ENCODE measurements at places on chromosomes 2 and 18.

- DNase-seq, result no peak
These were observed 446.1 kb downstream of the ARHGAP15 start for GRCh38 chr2:143575340-143575739.

- no peak for DNase-seq
These were observed 44.4 kb downstream of the PTPN2 start for GRCh38 chr18:12839526-12840196.

DNA sequence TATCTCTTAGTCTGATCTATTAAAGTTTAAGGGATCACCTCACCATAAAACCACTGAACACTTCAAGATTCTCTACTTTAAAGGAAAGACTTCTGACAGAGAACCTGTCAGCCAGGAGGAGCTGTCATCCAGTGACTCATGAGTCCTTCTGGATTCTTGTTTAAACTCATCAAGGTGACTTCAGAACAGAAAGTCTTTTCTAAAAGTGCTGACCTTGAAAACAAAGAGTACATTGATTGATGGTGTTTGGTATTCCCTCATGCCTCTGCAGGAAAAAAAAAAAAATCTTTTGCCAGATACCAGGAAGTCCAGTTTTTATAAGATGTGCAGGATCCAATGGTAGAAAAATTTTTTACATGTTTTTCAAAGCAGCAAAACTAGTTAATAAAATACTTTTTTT, 12.3 kb downstream of the DSG2 start:
- DNase-seq, result no peak

- DNase-seq, result no peak
These were observed 125.8 kb downstream of the NETO1 start for GRCh38 chr18:72742002-72742401.

GRCh38 chr2:56315376-56315775, 131.6 kb downstream of the CCDC85A start:
- DNase-seq, result no peak

- DNase-seq, result no peak
These were observed 91.2 kb downstream of the NCKAP5 start for GRCh38 chr2:133476931-133477615.

DNA sequence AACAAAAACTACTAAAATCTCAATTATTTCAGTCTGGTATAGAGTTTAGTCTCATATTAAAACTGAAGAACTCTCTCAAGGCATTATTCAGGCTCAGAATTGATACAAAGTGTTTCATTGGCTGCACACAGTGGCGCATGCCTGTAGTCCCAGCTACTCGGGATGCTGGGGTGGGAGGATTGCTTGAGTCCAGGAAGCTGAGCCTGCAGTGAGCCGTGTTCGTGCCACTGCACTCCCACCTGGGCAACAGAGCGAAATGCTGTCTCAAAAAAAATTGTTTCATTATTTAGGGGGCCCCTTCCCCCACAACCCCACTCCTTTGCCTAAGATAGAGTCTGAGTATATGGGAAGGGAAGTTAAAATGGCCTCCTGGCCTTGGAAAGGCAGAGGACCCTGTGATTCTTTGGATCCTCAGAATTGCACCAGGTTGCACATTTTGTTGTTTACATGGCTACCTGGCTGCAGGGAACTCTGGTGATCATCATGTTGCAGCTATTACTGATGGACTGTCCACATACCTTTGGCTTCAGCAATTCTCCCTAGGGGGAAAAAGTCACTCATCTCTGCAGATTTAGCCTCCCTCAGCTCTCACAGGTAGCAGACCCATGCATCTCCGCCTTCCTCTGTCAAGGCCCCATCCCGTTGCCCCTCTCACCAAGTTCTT, 19.2 kb upstream of the CYRIA start:
- no peak for DNase-seq

- no peak for DNase-seq
These were observed 60.3 kb upstream of the NFE2L2 start for GRCh38 chr2:177324797-177325196.

GRCh38 chr2:143476336-143477087, 347.3 kb downstream of the ARHGAP15 start:
- no peak for DNase-seq

DNA sequence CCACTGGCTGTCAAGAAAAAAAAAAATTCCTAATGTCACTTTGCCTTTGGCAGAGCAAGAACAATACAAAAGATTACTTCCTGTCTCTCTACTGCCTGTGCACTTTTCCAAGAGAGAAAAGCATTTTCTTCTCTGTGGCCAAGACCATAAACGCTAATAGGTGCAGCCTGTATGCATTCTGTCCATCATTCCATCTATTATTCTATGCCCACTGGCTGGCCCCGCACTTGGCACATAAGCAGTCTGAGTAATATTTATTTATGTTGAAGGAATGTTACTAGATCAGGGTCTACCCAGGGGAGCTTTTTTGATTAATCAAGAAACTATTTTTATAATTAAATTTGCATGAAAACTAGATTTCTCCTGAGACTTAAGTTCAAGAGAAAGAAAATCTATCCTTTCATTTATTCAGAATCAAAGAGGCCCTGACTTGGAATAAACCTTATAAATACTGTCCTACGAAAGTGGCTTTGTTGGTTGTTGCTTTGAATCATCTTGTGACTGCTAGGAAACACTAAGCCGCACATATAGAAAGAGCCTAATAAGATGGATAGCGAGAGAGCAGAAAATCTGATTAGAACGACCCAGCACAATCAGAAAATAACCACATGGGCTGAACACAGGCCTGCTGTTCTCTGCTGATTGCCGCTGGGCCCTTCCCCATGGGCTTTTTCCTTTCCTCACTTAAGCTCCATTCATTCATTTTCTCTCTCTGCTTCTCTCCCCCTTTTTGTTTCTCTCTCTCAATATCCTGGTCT, 59.4 kb downstream of the MMADHC start:
- DNase-seq, result no peak

DNA sequence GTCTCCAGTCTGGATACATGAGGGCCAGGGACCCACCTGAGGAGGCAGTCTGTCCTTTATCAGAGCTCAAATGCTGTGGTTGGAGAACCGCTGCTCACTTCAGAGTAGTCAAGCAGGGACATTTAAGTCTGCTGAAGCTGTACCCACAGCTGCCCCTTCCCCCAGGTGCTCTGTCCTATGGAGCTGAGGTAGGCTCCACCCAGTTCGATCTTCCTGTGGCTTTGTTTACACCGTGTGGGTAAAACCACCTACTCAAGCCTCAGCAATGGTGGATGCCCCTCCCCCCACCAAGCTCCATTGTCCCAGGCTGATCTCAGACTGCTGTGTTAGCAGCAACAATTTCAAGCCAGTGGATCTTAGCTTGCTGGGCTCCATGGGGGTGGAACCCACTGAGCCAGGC, 731.4 kb upstream of the HS6ST1 start:
- DNase-seq, result no peak

DNA sequence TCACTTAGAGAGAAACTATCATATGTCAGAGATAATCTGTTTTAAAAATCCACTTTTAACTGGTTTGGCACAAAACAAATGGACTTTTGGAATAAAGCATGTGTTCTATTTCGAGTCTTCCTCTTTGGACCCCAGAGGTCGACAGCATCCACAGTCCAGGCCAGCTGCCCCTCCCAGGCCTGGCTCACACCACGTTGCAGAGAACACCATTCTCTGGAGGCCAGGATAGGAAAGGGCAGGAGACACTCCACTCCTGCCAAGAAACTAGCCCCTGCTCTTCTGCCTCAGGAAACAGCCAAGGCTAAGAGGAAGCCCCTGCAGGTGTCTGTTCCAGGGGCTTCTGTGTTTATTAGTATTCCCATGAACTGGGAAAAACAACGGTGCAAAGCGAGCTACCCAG, 456.6 kb upstream of the ID2 start:
- no peak for DNase-seq

- DNase-seq, result no peak
These were observed 120.4 kb downstream of the PDCL3 start for GRCh38 chr2:100683231-100683630.

- no peak for DNase-seq
These were observed 105.4 kb downstream of the CPO start for GRCh38 chr2:207044379-207045362.

GRCh38 chr18:12811191-12811950, 72.7 kb downstream of the PTPN2 start:
- no peak for DNase-seq

GRCh38 chr2:33038230-33038629, 91.5 kb downstream of the LTBP1 start:
- DNase-seq, result no peak

- DNase-seq, result peak; percentile 8
These were observed 141.3 kb upstream of the NOSTRIN start for GRCh38 chr2:168660870-168661862.

DNA sequence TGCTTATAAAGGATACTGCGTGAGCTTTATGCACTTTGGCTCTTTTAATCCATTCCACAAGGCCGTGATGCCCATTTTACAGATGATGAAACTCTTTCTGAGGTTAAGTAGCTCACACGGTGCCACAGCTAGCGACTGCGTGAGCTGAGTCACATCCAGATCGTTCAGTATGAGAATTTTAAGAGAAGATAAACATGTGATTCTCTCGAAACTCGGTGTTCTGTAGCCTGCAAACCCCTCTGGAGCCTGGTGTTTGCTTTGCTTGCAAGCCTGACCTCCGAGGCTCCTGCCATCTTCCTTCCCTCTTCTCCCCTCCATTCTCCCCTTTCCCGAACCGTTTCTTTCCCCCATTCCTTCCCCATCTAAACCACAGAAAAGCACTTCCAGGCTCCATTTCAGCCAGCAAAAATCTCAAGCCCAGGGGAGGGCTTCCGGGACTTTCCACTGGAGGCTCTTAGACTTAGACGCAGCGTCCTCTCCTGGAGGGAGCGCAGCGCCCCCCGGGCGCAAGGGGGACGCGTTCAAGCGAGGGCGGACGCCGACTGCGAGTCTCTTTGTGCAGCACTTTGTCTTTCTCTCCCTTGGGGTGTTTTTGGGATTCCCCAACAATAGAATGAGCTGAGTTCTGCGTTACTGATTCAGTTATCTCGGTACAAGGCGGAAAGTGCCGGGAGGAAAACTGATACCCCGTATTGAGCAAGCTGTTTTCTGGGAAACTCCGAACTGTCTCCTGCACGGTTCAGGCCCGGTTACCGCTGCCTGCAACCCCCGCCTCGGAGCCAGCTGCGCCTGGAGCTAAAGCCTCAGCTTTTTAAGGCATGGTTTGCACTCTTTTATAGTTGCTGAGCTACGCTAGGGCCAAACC, 38.0 kb downstream of the CYP1B1 start:
- no peak for DNase-seq

GRCh38 chr2:127663566-127664064, 11.7 kb downstream of the LIMS2 start:
- DNase-seq, result no peak
